WTC11 (cell line): ENCODE measurements at places on chromosomes 3 and 15. TPM values are rescaled to one million over a fixed set of nuclear protein-coding genes. Genes with fewer than 3 reads are reported as not detected.

DNA sequence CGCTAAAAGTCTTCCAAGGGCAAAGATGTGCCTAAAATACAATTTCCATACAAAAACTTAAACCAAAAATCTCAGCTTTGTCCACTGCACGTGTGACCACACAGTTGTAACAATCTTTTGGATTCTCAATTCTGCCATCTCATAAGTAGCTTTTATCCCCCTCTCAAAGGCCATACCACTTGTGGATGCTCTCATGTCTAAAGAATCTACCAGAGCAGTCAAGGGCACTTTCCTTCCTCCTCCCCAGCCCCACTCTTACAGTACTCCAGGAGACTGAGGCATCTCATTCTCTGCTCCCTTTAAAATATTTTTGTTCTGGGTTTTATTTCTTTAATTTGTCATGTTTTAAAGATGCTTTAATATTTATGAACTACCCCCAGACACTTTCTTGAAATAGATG is 102.3 kb upstream of the PFN2 start:
- peaks cover 5% of the 10 kb centered on the region; the same call in 1 of the 2 replicates for H3K27me3 ChIP-seq
- DNase-seq: no peak
- peaks cover 5% of the 10 kb centered on the region for H3K36me3 ChIP-seq
- H3K4me3 ChIP-seq: no peak overlapping the region
- H3K27ac ChIP-seq: no peak overlapping the region

GRCh38 chr3:136772709-136773108 is 20.5 kb upstream of the STAG1 start:
- no peak overlapping the region for H3K4me3 ChIP-seq
- H3K27ac ChIP-seq: no peak overlapping the region
- no peaks in the 10 kb centered on the region for H3K36me3 ChIP-seq
- no peak for DNase-seq
- no peaks in the 10 kb centered on the region for H3K4me1 ChIP-seq
- H3K27me3 ChIP-seq: no peaks in the 10 kb centered on the region

GRCh38 chr3:117818592-117818991 is 1109.0 kb downstream of the TUSC7 start:
- DNase-seq: no peak
- peaks cover 6% of the 10 kb centered on the region for H3K4me1 ChIP-seq
- H3K36me3 ChIP-seq: no peaks in the 10 kb centered on the region

DNA sequence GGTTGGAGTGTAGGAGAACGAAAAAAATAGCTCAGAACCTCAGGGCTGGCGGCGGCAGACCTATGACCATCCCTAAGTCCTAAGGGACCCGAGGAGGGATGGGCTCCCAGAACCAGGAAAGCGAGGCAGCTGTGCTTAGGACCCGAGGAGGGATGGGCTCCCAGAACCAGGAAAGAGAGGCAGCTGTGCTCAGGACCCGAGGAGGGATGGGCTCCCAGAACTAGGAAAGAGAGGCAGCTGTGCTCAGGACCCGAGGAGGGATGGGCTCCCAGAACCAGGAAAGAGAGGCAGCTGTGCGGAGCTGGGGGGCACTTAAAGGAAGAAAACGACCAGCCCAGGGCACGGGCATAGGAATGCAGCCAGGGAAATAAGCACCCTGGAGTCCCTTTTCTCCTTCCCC is 125.0 kb upstream of the DLG1 start:
- H3K27ac ChIP-seq: no peak overlapping the region
- no peak for DNase-seq
- no peak overlapping the region for H3K4me3 ChIP-seq
- no peaks in the 10 kb centered on the region for H3K36me3 ChIP-seq
- no peaks in the 10 kb centered on the region; the same call in 1 of the 2 replicates for H3K27me3 ChIP-seq

DNA sequence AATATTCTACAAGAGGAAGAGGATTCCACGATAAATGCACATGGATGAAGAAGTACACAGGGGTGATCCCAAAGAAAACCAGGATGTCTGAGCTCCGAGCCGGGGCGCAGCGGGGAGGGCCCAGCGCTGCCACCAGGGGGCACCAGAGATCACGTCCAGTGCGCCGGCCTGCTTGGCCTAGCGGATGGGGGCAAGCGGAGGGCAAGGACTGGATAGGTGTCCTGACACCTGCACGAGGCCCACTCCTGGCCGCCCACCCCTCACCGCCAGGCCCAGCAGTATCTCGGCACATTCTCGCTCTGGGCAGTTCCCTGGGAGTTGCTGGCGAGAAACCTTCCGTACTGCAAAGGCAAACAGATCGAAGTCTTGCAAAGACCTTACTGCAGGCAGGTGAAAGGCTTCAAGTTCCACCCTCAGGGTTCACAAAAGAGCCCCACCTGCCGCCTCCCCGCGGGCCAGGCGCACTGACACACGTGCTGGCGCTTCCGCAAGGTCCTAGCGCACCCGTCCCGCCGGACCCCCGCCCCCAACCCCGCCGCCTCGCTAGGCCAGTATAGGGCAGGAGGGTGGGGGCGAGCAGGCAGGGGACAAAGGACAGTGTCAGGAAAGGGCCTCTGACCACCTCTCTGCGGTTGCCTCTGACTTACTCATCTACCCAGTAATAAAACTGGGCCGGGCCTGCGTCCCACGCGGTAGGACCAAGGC is 3.3 kb downstream of the ANKRD63 start:
- H3K36me3 ChIP-seq: no peaks in the 10 kb centered on the region
- H3K27ac ChIP-seq: no peak overlapping the region
- peak; percentile 89 for DNase-seq
- peak overlapping the region; percentile 65 for H3K4me3 ChIP-seq
- H3K27me3 ChIP-seq: peaks cover 64% of the 10 kb centered on the region
- peaks cover 47% of the 10 kb centered on the region for H3K4me1 ChIP-seq

DNA sequence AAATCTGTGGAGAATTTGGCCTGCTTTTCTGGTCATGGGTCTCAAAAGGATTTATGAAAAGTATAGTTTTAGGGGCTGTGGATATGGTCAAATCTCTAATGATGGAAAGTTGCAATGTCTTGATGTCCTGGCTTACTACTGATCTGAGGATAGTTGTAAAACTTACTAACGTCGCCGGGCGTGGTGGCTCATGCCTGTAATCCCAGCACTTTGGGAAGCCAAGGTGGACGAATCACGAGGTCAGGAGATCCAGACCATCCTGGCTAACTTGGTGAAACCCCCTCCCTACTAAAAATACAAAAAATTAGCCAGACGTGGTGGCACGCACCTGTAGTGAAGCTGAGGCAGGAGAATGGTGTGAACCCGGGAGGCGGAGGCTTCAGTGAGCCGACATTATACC is 19.6 kb downstream of the TRIM71 start:
- H3K27me3 ChIP-seq: no peaks in the 10 kb centered on the region
- DNase-seq: no peak
- H3K4me1 ChIP-seq: peaks cover 93% of the 10 kb centered on the region
- peak overlapping the region; percentile 56 for H3K4me3 ChIP-seq

Gene SH3GL3
- total RNA-seq: 7.8 to 9.2 TPM (median 8.0 TPM) in 3 replicates
